ENCODE measurements at places on chromosomes 6 and 20.

- no peaks in the 10 kb centered on the region for H3K27me3 ChIP-seq
- no peak for DNase-seq
- H3K27ac ChIP-seq: peak overlapping the region; percentile 32
- H3K36me3 ChIP-seq: no peaks in the 10 kb centered on the region
- no peaks in the 10 kb centered on the region for H3K4me1 ChIP-seq
Measured at GRCh38 chr20:56504373-56505005, 20.1 kb upstream of the FAM209A start.

GRCh38 chr6:15822835-15823234, 160.0 kb upstream of the DTNBP1 start:
- no peaks in the 10 kb centered on the region for H3K4me1 ChIP-seq
- H3K36me3 ChIP-seq: no peaks in the 10 kb centered on the region
- no peak for DNase-seq

- H3K36me3 ChIP-seq: no peaks in the 10 kb centered on the region
- no peak overlapping the region for H3K27ac ChIP-seq
- H3K4me3 ChIP-seq: no peak overlapping the region
- no peaks in the 10 kb centered on the region for H3K4me1 ChIP-seq
- H3K27me3 ChIP-seq: peaks cover 8% of the 10 kb centered on the region
Measured at GRCh38 chr20:53413186-53413631, 180.4 kb downstream of the ZNF217 start.

GRCh38 chr6:134123666-134124208, 71.3 kb upstream of the SLC2A12 start:
- H3K27ac ChIP-seq: peak overlapping the region; percentile 46
- peaks cover 5% of the 10 kb centered on the region for H3K4me1 ChIP-seq
- no peaks in the 10 kb centered on the region for H3K36me3 ChIP-seq

DNA sequence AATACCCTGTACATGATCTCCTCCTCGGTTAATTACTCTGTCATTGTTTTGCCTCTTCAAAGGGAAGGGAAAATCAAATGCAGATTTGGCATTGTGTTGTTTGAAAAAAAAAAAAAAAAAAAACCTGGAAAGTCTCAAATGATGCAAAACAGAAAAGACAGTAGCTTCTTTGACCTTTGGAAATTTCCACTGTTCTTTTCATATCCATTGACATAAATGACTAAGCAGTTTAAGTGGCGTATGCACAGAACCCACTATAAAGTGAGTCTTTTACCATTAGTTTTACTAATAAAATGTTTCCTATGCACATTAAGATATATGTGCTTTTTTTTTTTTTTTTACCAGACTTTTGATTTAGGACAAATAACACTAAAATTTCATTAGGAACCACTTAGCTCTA, 704.3 kb downstream of the TFAP2A start:
- DNase-seq: no peak
- H3K4me3 ChIP-seq: no peak overlapping the region
- H3K27me3 ChIP-seq: no peaks in the 10 kb centered on the region
- H3K4me1 ChIP-seq: no peaks in the 10 kb centered on the region

DNA sequence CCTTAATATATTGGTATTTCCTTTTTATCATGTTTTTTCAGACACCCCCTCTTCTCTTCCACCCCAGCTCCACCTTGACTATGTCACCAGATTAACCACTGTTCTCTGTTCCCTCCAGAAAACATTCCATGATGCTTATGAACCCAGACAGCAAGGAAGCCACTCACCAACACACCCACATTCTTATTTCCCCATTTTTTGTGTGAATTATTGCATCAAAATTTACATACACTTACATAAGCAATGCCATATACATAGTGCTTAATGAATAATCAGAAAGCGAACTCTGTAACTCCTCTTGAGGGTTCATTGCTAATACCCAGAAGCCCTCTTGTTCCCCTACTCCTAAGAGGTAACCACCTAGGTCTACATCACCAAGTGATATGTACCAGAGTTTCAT, 182.3 kb upstream of the CDYL start:
- H3K4me1 ChIP-seq: no peaks in the 10 kb centered on the region
- no peak overlapping the region for H3K27ac ChIP-seq
- DNase-seq: no peak
- H3K36me3 ChIP-seq: no peaks in the 10 kb centered on the region
- H3K27me3 ChIP-seq: no peaks in the 10 kb centered on the region
- H3K4me3 ChIP-seq: no peak overlapping the region

DNA sequence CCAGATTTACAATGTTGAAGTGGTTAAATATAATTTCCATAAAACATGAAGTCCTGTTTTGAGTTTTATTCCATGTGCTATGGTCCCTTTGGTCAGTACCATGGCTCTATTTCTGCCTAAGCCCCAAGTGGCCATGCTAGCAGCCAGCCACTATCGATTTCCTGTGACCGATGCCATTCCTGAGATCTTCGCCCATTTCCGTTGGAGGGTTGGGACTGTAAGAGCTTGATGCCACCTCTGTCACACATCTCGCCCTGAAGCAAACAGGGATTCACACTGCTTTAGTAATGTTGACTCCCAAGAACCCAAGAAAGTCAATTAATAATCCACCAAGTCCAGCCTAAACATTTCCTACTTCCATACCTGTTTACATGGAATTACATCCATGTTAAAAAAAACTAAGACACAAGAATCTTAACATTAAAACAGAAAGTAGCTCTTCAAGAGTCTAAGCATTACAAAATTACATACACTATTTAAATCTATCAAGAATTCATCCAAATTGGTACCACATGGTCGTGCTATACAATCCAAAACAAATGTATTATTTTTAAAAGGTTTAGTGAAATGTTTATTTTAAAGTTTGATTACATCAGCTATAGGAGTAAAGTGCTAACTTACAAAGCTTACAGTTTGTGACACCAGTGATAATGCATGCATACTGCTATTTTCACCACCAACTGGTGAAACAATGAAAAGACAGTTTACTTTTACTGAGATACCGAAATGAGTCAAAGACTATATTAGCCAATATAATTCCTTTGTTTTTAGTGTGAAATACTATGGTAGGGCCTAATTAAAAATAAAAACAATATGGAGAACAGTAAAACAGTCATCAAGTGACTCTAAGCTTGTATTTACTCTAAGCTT, 2.5 kb downstream of the RBM39 start:
- peak overlapping the region; percentile 94 for H3K4me3 ChIP-seq
- H3K4me1 ChIP-seq: peaks cover 56% of the 10 kb centered on the region
- no peaks in the 10 kb centered on the region for H3K27me3 ChIP-seq
- DNase-seq: no peak
- H3K27ac ChIP-seq: peak overlapping the region; percentile 100
- H3K36me3 ChIP-seq: peaks cover 30% of the 10 kb centered on the region

- H3K4me1 ChIP-seq: peaks cover 62% of the 10 kb centered on the region
- H3K4me3 ChIP-seq: peak overlapping the region; percentile 17
- DNase-seq: no peak
Measured at GRCh38 chr6:74872754-74873476, 332.9 kb downstream of the COL12A1 start.

DNA sequence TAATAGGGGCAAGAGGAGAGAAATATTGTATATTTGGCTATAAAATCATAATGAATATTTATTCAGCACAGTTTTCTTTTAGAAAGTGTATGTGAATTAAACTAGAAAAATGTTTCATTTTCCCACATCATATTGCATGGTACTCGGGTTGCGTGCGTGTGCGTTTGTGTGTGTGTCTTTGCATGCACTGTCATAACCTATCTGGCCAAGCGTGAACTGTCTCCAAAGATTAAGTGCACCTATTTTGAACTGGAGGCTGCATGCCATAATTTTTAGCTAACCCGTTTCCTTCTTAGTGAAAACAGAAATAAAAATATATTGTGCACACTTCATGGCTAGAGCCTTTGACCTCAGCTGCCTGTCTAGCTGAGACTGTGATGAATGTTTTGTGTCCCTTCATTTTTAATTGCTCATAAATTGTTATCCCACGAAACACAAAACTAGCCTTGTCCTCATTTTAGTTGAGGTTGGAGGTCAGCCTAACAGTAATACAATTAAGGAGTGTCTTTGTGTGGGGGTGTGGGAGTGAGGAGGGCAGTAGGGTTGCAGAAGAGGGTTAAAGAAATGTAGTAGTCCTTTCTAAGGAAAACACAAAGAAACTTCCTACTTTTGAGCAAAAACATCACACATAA, 336.1 kb upstream of the POU3F2 start:
- no peaks in the 10 kb centered on the region for H3K4me1 ChIP-seq
- DNase-seq: no peak
- no peaks in the 10 kb centered on the region for H3K27me3 ChIP-seq
- H3K36me3 ChIP-seq: no peaks in the 10 kb centered on the region
- no peak overlapping the region for H3K4me3 ChIP-seq
- H3K27ac ChIP-seq: no peak overlapping the region

- peak; percentile 51 for DNase-seq
- H3K27me3 ChIP-seq: no peaks in the 10 kb centered on the region
- H3K36me3 ChIP-seq: no peaks in the 10 kb centered on the region
Measured at GRCh38 chr6:102582569-102582968, 1189.1 kb downstream of the GRIK2 start.

DNA sequence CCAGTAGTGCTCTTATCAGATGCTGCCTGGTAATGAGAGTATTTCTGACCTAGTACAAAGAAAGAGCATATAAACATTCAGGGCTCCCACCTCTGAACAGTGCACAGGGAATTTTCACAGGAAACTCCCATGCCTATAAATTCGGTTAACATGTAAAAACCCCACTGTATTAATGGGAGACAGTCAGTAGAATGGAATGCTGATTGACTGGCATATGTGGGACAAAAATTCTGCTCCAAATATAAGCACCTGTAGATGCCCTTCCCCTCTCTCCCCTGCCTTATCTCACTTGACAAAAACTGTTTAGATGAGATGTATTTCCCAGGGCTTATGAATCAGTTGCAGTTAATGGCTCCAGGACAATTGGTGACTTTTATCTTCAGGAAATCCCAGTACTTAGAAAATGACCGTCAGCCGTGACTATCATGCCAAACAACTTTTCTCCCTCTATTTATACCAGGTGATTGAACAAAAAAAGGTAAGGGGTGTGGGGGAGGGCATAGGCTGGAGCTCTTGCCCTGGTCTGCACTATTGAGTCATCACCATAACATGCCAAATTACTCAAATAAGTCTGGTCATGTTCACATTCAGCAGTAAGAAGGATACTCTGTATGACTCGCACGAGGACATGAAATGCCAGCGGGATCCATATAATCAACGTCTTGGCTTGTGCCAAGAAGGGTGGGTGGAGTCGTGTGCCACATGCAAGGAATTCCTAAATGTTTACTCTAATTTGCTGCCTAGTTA, 176.4 kb upstream of the BMP2 start:
- H3K4me1 ChIP-seq: peaks cover 35% of the 10 kb centered on the region
- no peak for DNase-seq
- no peaks in the 10 kb centered on the region for H3K36me3 ChIP-seq
- no peak overlapping the region for H3K4me3 ChIP-seq

DNA sequence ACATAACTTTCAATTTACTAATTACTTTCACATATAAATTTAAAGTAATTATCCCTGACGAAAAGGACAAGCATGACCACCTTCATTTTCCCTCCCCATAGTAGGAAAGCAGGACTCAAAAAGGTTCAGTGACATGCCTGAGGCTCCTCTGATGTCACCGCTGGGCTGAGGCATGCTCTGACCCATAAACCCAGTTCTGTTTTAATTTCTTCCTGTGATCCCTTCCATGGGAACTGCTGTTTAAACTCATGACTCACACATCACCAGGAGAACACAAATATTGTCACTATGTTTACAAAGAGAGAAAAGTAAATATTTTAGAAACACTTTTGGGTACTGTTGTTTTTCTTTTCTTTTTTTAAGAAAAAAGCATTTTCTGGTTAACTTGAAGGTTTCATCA, 38.0 kb upstream of the NR2E1 start:
- no peaks in the 10 kb centered on the region for H3K27me3 ChIP-seq
- DNase-seq: no peak
- H3K27ac ChIP-seq: peak overlapping the region; percentile 88
- peaks cover 42% of the 10 kb centered on the region for H3K4me1 ChIP-seq

DNA sequence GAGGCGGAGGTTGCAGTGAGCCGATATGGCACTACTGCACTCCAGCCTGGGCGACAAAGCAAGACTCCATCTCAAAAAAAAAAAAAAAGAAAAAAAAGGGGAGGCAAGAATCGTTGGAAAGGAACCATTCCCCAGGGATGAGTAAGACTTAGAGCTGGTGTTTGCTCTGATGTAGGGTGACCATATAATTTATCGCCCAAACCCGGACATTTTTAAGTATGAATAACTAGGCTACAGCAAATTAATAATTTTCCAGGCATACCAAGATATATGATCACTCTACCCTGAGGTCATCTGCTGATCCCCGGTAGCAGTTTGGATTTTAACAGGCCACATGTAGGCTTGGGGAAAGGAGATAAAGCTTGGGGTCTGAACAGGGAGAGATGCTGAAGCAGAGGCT, 260.9 kb downstream of the BTBD9 start:
- DNase-seq: no peak
- no peaks in the 10 kb centered on the region for H3K36me3 ChIP-seq
- no peak overlapping the region for H3K4me3 ChIP-seq
- H3K27me3 ChIP-seq: no peaks in the 10 kb centered on the region

GRCh38 chr20:51132279-51132678, 109.4 kb upstream of the KCNG1 start:
- H3K27me3 ChIP-seq: no peaks in the 10 kb centered on the region
- no peaks in the 10 kb centered on the region for H3K36me3 ChIP-seq
- H3K4me3 ChIP-seq: no peak overlapping the region
- H3K4me1 ChIP-seq: peaks cover 10% of the 10 kb centered on the region

- no peaks in the 10 kb centered on the region for H3K27me3 ChIP-seq
- no peak for DNase-seq
- H3K27ac ChIP-seq: peak overlapping the region; percentile 76
- H3K4me1 ChIP-seq: peaks cover 31% of the 10 kb centered on the region
- peak overlapping the region; percentile 83 for H3K4me3 ChIP-seq
Measured at GRCh38 chr6:27866357-27867050, 45.7 kb downstream of the OR2B2 start.

Measured in chondrocyte (in vitro differentiated cells).